Activated CD4-positive, alpha-beta T cell treated with anti-CD3 and anti-CD28 coated beads, Interleukin-2, amount 50 U/mL, for 24 hours (primary cell): ENCODE measurements at places on chromosomes 2 and 18.

DNA sequence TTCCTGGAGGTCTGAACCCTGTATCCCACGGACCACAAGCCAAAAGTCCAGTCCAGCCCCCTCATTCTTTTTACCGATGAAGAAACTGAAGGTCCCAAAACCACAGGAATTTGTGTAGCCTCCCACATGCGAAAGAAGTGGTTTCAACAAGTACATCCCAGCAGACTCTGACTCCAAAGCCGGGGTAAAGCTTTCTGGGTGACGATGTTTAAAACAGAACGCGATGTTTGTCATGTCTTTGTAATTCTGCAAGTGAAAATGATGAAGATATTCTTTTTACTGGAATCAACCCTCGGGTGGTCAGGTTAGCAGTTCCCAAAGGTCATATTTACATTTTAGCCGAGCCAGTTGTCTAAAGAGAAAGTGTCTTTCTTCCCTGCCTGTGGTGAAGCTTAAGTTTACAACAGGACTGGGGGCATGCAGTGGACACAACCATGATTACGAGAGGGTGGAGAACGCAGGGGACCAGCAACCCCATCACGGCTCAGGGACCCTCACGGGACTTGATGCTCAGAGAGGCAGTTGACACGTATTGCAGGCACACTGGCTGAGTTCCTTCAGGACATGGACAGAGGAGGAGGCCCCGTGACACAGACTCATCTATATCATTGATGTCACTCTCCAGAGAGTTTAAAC lies 17.8 kb upstream of the TMEM131 start:
- no peak for DNase-seq

DNA sequence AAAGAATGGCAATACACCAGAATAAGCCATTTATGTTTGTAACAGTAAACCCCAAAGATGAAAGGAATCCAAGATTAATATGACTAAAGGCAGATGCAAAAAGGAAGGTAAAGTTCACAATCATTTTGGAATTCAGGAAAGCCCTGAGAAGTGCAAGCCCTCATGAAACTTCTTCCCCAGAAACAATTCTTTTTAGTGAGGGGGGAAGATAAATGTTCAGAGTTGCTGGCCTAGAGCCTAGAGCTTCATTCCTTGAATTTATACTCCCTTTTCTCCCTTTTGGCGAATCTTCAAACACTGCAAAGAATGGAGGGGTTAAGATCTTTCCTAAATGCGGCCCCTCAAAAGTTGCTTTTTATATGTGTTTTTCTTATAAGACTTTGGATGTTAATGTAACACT lies 368.8 kb downstream of the MEIS1 start:
- no peak for DNase-seq

- no peak for DNase-seq
Observed at GRCh38 chr2:235849489-235849888, 318.7 kb downstream of the GBX2 start.

- DNase-seq: peak; percentile 94
Observed at GRCh38 chr2:241443486-241444223, 64.7 kb downstream of the STK25 start.

DNA sequence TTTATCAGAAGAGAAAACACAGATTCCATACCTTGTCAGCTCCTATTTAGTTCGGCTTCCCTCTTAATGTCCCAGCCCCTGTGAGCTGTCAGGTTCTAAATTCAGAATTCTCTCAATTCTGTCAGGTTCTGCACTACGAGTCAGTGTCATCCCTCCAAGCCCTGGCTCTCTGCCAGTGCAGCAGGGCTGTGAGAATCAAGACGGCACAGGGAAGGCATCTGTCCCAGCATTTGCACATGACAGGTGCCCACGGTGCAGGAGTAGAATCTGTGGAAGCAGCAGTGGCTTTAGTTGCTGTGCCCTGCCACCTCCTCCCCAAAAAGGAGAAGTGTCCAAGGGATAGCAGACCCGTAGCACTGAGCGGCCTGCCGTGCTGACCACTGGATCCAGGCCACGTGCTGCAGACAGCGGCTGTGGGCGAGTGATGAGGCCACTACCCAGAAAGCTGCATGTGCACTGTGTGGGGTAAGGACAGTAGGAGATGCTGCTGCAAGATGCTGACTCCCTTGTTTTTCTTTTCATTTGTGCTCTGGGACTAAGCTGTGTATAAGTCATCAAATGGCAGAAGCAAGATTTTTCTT lies 12.8 kb downstream of the RBFA start:
- no peak for DNase-seq

DNA sequence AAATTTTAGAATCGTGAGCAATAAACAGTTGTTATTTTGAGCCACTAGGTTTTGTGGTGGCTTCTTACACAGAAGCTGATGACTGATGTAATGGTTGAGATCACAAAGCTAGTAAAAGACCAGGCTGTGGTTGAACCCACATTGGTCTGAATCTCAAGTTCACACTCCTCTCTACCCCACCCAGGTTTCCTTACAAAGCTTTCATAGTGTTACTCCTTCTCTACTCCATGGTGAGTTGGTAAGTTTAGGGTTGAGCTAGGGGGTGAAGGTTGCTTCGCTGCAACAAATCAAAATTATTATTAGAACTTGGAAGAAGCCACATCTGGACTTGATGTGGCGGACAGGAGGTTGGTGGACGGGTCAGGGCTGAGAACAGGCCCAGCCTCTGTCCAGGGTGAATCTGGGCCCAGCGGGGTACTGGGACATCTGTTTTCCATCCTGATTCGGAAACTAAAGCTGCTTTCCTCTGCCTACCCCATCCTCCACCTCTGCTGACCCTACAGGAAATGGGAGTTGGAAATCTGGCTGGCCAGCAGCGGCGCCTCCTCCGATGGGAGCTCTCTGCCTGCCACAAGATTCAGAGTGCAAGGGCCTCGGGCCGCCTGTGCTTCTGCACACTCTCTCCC lies 86.3 kb downstream of the ZFP36L2 start:
- DNase-seq: no peak

DNA sequence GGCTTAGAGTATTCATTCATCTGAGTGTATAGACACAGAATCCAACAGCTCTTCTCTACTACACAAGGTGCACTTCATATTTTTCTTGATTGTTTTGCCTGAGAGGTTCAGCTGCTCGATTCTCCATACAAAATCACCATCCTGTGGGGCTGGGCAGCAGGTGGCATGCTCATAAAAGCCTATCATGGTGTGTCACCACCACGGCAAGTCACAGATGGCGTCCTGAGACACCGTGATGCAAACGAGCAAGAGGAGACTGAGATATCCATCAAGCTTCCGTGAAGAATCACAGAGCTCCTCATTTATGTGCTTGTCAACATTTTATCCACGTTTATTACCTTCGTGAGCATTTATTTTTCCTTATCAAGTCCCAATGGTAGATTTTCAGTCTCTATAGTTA lies 22.4 kb upstream of the NRP2 start:
- DNase-seq: no peak

GRCh38 chr2:424306-425171 lies 136.6 kb upstream of the ALKAL2 start:
- DNase-seq: no peak

DNA sequence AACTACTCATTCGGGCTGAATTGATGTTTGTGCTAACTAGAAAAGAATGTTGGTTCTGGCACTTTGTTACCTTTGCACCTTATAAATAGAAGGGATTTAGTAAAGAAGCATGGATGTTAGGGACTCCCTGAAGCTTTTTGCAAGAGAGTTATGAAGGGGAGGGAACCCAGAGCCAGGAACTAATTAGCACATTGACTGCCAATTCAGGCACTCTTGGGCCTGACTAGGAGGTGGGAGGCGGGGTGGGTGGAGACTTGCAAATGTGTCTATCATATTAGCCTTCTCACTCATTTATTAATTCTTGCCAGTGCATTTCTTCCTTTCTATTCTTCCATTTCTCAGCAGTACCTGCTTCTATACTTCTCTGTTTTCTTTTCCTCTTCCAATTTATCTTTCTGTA lies 1022.4 kb downstream of the TMEM182 start:
- no peak for DNase-seq

- no peak for DNase-seq
Observed at GRCh38 chr2:213545481-213545880, 261.2 kb downstream of the SPAG16 start.

DNA sequence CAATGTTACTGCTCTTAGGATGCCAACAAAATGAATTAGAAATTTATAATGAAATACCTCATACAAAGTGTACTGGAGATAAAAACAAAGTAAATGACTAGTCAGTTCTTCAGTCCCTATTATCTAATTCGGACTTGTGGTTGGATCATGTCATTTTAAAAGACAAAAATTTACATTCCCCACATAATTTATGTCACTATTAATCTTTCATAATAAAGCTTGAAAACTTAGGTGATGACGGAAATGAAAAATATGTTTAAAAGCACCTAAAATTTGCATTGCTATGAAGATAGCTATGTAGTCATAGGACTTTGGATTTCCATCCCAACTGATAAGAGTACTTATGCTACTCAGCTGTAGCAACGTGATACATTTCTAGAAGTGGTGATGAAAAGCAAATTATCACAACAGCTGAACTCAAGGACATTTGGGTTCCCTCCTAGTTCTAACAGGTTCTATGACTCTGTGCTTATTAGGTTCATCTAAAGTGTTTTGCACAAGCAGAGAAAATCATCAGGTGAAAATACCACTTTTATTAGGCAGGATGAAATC lies 58.4 kb downstream of the LRPPRC start:
- no peak for DNase-seq

- no peak for DNase-seq
Observed at GRCh38 chr2:240918258-240919091, 12.3 kb downstream of the CROCC2 start.

DNA sequence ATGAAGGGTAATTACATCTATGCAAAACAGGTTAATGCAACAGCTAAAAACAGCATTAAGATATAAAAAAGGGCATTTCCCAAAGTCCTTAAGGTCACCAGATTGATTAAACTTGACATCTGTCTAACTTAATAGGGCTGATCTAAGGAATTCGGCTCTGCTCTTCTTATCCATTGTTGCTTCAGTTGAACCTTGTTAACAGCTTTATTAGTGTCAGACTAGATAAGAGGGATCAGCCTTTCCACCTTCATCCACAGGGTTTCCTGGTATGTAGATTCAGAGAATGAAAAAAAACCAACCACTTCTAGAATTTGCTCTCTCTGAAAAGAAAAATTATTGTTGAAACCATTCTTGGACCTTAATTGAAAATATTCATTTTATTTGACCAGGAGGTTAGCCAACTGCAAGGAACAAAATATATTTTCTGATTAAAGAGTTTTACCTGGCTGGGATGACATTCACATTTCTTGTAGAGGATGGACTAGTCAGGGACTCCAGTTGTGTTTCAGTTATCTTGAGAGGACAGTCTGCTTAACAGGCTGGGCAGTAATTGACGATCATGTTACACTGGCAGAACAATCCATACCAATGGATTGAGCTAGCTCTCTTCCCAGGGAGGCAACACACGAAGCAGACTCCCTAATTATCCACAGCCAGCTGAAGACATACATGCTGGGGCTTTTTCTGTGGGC lies 357.4 kb upstream of the ACVR2A start:
- no peak for DNase-seq

DNA sequence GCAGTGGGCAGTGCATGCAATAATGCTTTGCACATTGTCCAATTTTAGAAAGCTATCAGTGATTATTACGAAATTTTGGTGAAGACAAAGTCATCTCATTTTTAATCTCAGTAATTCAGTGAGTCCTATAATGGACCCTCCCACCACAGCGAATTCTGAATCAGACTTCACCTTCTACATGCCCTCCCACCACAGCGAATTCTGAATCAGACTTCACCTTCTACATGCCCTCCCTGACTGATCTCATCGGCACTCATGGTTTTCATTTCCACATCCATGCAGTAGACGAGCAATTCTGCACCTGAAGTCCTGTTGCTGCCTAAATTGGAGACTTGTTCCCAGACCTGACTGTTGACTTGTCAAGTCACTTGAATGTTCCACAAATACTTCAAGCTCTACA lies 522.3 kb downstream of the EIPR1 start:
- no peak for DNase-seq

- no peak for DNase-seq
Observed at GRCh38 chr18:63290821-63291200, 28.8 kb downstream of the BCL2 start.

DNA sequence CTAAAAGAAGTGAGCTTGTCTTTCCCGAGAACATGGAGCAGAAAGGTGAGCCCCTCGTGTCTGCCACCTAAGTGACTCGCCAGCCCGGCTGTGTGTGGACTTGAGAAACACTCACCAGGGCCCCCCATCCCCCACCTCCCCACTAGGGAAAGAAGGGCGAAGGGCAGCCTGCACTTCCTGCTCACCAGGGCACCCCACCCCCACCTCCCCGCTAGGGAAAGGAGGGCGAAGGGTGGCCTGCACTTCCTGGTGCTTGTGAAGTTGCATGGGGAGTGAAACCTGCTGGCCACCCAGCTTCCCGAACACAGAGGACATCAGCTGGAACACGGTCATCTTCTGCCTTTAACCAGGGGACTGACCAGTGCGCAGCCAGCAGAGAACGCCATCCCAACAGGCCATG lies 402.7 kb upstream of the SALL3 start:
- DNase-seq: no peak

- DNase-seq: peak; percentile 63
Observed at GRCh38 chr2:157413326-157414035, 30.4 kb downstream of the CYTIP start.
